ENCODE measurements at places on chromosomes 16 and 17. TPM values are rescaled to one million over a fixed set of nuclear protein-coding genes. Genes with fewer than 3 reads are reported as not detected.

DNA sequence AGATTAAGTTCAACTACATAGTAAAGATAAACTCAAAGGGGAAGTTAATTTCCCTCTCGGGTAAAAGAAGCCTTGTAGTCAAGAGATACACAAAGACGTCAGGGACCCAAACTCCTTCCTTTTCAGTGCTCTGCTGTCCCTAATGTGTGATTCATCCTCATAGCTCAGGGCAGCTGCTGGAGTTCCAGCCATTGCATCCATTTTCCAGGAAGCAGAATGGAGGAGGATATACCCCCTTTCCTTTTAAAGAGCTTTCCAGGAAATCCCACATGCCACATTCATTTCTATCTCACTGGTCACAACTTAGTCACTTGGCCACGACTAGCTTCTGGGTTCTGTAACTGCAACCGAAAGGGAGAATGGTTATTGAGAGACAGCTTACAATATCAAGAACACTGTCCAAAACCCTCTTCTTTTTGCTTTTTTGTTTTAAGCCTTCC is 95.3 kb downstream of the SOCS1 start:
- DNase-seq: no peak

DNA sequence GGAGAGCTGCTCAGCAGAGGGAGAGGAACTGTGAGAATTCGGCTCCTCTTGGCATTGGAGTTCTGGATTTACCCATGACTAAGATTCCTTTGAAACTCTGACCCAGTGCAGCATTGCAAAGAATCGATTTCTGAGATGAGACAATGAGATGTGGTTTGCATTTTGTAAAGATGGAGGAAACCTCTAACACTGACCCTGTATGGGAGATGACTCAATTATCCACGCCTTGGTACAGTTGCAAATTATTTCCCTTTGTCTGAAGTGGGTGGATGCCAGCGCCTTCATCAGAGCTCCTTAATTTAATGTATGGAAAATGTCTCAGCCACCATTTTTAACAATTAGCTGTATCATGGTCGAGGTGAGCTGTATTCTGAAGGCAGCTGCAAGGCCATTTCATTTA is 53.4 kb downstream of the NUP93 start:
- no peak for DNase-seq

- no peak for DNase-seq
Measured at GRCh38 chr16:68607443-68607842, 37.7 kb upstream of the CDH3 start.

DNA sequence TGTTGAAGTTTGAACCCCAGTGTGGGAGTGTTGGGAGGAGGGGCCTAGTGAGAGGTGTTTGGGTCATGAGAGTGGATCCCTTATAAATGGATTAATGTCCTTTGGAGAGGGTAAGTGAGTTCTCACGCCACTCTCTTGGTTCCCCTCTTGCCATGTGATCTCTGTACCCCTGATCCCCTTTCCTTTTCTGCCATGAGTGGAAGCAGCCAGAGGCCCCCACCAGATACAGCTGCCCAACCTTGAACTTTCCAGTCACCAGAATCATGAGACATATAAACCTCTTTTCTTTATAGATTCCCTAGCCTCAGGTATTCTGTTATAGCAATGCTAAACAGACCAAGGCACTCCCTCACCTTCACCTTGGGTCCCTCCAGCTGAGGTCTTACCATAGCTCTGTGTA is 7.4 kb downstream of the SLC6A2 start:
- no peak for DNase-seq

- peak; percentile 78 for DNase-seq
Measured at GRCh38 chr16:70430667-70431536, 8.0 kb downstream of the ST3GAL2 start.

- DNase-seq: no peak
Measured at GRCh38 chr16:11621920-11622651, 35.4 kb upstream of the LITAF start.

GRCh38 chr17:9026741-9027140 is 5.4 kb downstream of the NTN1 start:
- no peak for DNase-seq

GRCh38 chr17:47220531-47220999 is 11.4 kb downstream of the MYL4 start:
- DNase-seq: no peak

DNA sequence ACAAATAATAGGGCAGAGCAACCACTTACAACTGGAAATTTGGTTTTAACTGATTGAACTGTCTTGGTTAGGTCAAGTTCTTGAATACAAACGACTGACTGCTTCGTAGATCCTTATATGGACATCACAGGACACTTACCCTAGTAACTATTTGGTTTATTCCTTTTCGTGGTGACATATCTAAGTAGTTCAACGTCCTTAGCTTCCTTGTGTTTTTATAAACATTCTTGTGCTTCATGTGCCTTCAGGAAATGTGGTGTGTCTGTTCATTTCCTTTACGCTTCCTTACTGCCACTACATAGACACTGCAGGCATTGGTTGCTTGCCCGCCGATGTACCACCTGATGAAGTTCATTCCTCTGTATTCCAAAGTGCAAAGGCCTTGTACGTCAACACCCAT is 59.3 kb downstream of the USP10 start:
- DNase-seq: peak; percentile 39

DNA sequence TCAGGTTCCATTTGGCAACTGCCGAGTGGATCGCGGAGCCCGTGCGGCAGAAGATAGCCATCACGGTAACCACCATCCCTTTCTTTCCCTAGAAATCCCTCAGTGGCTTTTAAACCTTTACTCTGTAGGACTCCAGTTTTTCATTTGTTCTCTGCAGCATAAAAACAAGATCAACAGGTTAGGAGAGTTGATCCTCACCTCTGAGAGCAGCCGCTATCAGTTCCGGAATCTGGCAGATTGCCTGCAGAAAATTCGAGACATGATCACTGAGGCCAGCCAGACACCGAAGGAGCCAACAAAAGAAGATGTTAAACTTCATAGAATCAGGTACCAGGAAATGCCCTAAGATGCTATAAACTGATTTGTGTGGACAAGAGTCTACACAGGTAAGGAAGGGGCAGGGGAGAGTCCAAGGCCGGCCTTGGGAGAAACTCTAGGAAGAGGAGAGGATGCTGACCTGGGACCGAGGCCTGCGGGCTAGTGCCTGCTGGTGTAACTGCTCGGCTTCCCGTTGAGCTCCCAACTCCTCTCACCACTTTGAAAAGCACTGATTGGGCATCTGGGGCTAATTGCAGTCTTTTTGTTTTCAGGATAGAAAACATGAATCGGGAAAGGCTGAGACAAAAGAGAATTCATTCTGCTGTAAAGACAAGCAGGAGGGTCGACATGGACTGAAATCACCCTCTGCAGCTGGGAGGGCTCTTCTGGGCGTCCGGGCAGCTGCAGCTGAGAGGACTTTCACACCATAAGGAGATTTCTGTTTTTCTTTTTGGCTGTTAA is 8.1 kb downstream of the MRPL58 start:
- DNase-seq: no peak

GRCh38 chr17:80296221-80296620 is 35.6 kb downstream of the RNF213 start:
- DNase-seq: no peak

GRCh38 chr16:11677451-11677951 is 9.2 kb downstream of the SNN start:
- DNase-seq: no peak

DNA sequence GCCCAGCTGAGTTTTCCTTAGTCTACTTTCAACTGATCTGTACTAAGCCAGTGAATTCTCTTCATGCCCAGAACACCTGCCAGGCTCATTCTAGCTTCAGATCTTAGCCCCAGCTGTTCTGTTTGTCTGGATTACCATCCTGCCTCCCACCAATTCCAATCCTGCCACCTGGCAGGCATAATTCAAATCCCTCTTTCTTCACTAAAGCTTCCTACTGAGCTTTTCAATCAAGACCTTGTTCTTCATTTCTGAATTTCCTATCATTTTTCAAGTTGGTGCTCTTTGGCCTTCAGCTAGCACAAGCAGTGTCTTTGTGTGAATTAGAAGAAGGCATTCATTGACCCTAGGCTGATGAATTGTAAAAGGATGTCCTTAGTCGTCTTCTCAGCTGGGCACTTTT is 357.6 kb downstream of the UTP18 start:
- DNase-seq: no peak

Gene TMEM88
- total RNA-seq: 50.9 TPM

Gene WFDC1
- total RNA-seq: not detected

Gene CCDC144A
- 3.2 TPM for total RNA-seq

Gene KRTAP2-3
- total RNA-seq: not detected

Gene GNGT2
- 1.4 TPM for total RNA-seq

Gene PIK3R6
- not detected for total RNA-seq

Measured in dermis blood vessel endothelial cell (primary cell).